ENCODE measurements at places on chromosomes 1 and 21.

- DNase-seq = no peak
Observed at GRCh38 chr1:230000493-230001184, 66.4 kb upstream of the GALNT2 start.

GRCh38 chr1:229870381-229870780 lies 196.7 kb upstream of the GALNT2 start:
- no peak for DNase-seq

- DNase-seq = no peak
Observed at GRCh38 chr1:87888446-87888845, 559.8 kb downstream of the LMO4 start.

- DNase-seq = no peak
Observed at GRCh38 chr1:190849346-190849745, 371.7 kb upstream of the BRINP3 start.

- no peak for DNase-seq
Observed at GRCh38 chr1:187933562-187934419, 1105.0 kb downstream of the PLA2G4A start.

GRCh38 chr21:29307718-29308455 lies 9.2 kb downstream of the BACH1 start:
- DNase-seq = no peak

DNA sequence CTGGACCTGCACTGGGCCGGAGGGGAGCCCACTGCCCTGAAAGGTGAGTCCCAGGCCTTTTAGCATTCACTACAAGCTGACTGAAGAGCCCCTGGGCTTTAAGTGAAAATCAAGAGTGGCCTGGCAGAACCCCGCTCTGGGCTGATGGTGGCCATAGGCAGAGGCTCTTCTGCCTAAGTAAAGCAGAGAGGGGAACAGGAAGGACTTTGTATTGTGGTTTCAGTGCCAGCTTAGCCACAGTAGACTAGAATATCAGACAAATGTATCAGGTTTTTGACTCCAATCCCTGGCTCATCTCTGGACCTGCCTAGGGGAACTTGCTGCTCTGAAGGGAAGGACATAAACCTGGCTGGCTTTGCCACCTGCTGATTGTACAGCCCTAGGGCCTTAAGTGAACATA lies 10.2 kb upstream of the HENMT1 start:
- DNase-seq = no peak

DNA sequence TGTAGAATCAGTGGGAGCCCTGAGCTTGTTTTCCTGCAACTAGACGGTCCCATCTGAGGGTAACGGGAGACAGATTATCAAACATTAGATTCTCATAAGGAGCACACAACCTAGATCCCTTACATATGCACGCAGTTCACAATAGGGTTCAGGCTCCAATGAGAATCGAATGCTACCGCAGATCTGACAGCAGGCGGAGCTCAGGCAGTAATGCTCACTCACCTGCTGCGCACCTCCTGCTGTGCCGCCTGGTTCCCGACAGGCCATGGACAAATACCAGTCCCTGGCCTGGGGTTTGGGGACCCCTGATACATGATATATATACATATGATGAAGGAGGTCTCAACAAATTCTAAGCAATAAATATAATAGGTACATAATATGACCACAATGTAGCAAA lies 19.7 kb upstream of the SMIM12 start:
- DNase-seq = no peak

DNA sequence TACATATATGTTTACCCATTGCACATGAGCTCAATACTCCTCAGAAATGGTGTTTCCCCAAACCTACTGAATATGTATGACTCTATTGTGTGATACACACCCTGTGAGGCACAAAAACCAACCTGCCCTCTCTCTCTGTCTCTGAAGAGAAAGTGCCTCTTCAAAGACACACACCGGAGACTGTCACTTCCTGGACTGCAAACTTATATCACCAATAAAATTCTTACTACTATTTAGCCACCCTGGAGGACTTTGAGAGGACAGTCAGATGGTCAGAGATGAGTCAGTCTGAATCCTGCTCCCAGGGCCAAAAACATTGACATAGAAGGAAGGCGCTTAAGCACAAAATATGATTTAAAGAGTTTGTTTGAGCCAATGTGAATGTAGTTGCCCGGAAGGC lies 110.4 kb downstream of the PPIAL4G start:
- no peak for DNase-seq

DNA sequence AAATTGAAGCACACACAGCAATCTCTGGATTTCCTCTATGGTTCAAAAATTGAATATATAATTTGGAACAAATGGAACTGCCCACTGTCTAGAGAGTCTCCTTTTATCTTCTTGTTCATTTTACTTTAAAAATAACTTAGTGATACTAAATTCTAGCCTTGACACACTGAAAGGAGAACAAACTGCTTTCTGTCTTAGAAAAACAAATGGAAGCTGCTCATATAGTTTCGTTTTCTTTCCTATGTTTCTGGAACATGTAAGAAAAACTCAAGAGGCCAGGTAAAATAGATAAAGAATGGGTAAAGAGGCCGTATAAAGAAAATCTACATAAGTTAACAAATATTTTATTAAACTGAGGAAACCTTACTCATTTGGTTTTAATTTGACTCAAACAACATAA lies 332.7 kb downstream of the NEGR1 start:
- no peak for DNase-seq

GRCh38 chr1:197924516-197925123 lies 7.4 kb downstream of the LHX9 start:
- no peak for DNase-seq

GRCh38 chr1:82260051-82260450 lies 459.3 kb downstream of the ADGRL2 start:
- no peak for DNase-seq

DNA sequence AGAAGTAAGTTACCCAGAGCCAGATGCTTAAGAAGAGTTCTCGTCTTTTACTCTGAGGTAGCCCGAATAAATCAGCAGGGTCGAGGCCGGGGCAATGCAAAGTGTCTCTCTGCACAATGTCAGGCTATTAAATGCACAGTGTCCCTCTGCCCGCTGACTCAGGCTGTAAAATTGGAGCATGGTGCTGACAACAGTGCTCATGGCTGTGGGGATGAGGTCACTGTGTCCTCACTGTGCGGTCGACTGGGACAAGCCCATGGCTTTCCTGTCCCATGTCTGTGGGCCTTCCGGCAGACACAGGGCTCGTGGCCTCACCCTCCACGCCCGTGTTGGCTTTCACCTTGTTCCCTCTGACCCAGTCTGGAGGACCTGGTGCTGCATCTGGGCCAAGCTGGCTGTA lies 14.6 kb upstream of the SLC2A1 start:
- DNase-seq = no peak

DNA sequence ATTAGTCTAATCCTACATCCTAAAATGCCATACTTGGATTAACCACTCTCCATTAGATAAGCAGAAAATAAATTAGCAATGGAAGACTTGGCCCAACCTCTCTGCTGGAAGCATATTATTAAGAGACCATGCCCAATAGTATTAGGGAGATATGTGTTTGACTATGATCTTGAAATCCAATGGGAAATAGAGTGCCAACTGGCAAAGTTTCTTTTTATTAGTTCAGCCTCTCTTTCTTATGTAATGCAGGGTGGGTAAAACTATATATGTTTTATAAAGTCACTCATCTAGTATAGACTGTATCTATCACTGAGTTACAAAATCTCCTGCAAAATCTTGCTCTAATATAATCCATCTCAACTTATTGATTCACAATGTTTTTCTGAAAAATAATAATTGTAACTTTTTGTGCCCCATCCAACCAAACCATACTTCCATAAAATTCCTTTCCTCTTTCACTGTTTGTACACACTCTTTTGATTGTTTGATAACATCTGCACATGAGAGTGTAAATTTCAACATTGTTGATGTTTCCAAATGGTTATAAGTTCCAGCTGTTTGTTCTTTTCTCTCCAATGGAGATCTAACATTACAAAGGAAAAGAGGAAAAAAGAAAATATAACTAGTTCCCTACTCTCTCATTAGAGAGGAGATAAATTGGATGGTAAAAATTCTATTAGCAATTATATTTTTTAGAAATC lies 408.1 kb upstream of the ADGRL2 start:
- no peak for DNase-seq

GRCh38 chr1:113949007-113949406 lies 19.9 kb downstream of the HIPK1 start:
- DNase-seq = no peak

DNA sequence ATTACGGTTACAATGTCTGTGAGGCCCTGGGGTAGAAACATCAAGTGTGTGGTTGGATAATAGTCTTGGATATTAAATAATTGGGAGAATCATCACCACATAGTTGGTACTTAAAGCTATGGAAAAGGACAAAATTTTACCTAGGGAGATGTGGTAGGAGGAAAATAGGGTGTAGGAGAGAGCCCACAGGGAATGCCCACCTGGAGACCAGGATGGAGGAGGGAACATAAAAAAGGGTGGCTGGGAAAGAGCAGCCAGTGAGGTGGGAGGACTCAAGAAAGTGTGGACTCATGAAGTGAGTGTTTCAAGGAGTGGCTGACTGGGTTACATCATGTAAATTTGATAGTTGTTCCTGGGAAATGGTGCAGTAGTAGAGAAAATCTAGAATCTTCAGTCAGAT lies 3.0 kb upstream of the SOX13 start:
- no peak for DNase-seq

Data from stimulated activated CD8-positive, alpha-beta memory T cell treated with anti-CD3 and anti-CD28 coated beads, Interleukin-7, amount 100 ng/mL, for 48 hours (primary cell).